IMR-90 (cell line): ENCODE measurements at places on chromosomes 1 and 21. TPM values are rescaled to one million over a fixed set of nuclear protein-coding genes. Genes with fewer than 3 reads are reported as not detected.

GRCh38 chr1:7717748-7718368, 53.2 kb upstream of the VAMP3 start:
- DNase-seq = no peak

- no peak for DNase-seq
Observed at GRCh38 chr1:13945856-13946255, 245.9 kb downstream of the PRDM2 start.

- DNase-seq = no peak
Observed at GRCh38 chr1:227798078-227798802, 17.2 kb upstream of the PRSS38 start.

- peak; percentile 100 for DNase-seq
Observed at GRCh38 chr1:55428944-55429931, 214.1 kb upstream of the USP24 start.

Gene GSTM1
- not detected in 2 replicates for total RNA-seq

GRCh38 chr1:59509341-59509875, 212.5 kb downstream of the FGGY start:
- no peak for DNase-seq

Gene TAL1
- total RNA-seq = not detected in 2 replicates

Gene ENAH
- 82.5 and 86.9 TPM in 2 replicates for total RNA-seq

Gene ADAMTS5
- 0.54 and 1.1 TPM in 2 replicates for total RNA-seq

DNA sequence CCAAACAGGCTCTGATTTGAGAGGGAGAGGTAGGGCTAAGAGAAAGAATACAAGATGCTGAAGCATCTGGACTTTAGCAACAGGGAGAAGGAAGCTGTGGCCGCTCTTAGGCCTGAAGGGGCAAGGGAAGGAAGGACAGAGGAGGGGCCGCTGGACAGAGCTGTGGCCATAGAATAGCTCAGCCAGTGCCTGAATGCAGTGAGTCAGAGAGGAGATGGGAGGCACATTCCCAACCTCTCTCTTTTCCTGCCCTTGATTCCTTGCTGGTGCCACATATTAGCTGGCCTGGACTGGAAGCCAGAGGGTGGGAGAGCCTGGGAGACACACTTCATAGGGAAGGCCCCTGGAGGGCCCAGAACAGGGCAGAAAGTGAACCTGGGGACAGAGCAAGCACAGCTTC, 83.4 kb upstream of the POU3F1 start:
- peak; percentile 11 for DNase-seq

Gene S100A3
- 1.4 and 2.9 TPM in 2 replicates for total RNA-seq

- no peak for DNase-seq
Observed at GRCh38 chr1:11777658-11778322, 15.8 kb downstream of the C1orf167 start.

Gene AADACL3
- not detected in 2 replicates for total RNA-seq

Gene GUCA2A
- total RNA-seq = not detected in 2 replicates

Gene PRELP
- total RNA-seq = under 0.01 TPM in 1 of 2 replicates, not detected in the other

- DNase-seq = peak; percentile 12
Observed at GRCh38 chr1:217402301-217402700, 228.6 kb downstream of the GPATCH2 start.
